ENCODE measurements at places on chromosomes 16 and 17.

- no peak for DNase-seq
Measured at GRCh38 chr16:17459903-17460521, 10.7 kb downstream of the XYLT1 start.

- peak; percentile 51 for DNase-seq
Measured at GRCh38 chr16:78122774-78123315, 23.4 kb downstream of the WWOX start.

GRCh38 chr16:5709889-5710288 lies 612.3 kb upstream of the EEF2KMT start:
- DNase-seq = peak; percentile 36

GRCh38 chr17:4531988-4532736 lies 23.0 kb downstream of the MYBBP1A start:
- DNase-seq = no peak

DNA sequence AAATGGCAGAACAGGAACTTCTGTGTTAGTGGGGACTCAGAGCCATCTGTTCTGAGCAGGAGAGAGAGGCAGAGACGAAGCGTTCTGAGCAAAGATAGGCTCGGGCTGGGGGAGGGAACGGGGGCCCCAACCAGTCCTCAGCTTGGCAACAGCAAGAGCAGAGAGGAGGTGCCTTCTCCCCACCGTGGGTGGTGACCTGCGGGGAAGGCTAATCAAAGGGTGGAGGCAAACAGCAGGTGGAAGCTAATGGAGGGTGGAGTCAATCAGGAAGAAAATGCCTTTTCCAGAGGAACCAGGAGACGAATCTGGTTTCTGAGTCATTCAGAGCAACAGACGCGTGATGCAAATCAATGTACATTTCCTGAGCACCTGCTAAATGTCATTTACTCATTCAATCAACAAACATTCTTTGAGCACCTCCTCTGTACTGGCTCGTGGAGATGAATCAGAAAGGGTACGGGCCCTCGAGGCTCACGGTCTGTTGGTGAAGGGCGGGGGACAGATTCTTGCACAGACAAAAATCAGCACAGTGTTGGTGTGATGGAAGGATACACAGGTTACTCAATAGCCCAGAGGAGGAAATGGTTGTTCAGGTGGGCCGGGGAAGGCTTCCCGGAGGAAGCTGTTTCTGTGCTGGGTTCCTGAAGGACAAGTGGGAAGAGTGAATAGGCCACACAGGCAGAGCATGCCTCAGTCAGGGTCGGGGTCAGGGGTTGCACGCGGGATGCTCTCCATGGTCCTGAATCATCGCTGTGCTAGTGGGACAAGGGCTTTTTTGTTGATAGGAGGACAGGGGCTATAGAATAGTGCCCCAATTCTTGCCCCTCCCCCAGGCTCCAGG lies 5.7 kb upstream of the SPNS2 start:
- DNase-seq = peak; percentile 48

- DNase-seq = no peak
Measured at GRCh38 chr17:77963441-77963840, 4.9 kb downstream of the TNRC6C start.

DNA sequence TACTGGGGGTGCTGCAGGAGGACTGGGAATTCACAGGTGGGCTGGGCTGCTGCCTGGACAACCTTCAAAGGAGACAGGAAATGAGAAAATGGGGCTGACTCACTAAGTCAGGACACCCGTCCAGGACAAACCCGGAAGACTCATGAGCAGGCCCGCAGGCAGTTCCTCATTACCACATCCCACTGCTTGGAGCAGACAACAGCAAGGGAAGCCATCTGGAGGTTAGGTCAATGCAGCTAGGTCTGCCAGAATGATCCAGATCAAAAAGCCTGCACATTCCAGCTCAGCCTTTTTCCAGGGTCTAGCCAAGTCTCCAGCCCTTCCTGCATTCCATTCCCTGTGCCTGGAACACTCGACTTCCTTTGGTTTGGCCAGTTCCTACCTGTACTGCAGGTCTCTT lies 536.5 kb upstream of the CDH11 start:
- no peak for DNase-seq

DNA sequence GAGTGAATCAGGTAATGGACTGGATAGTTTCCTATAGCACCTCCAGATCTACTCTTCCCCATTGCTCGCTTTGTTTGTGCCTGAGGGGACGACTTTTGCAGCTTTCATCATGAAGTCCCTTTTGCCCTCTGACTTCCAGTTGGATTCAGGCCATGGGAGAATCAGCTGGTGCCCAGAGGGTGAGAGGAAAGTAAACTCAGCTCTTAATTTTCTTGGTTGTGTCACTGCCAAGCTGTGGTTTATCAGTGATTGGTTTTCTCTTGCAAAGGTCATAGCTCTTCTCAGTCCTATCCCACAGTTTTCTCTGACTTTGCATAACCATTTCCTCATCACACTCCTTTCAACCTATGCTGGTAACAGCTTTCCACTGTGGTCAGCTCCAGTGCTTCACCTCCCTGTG lies 200.1 kb downstream of the KCNJ2 start:
- DNase-seq = no peak

- no peak for DNase-seq
Measured at GRCh38 chr17:19542247-19542646, 8.6 kb downstream of the SLC47A1 start.

GRCh38 chr17:65160516-65160915 lies 23.3 kb downstream of the RGS9 start:
- DNase-seq = no peak

DNA sequence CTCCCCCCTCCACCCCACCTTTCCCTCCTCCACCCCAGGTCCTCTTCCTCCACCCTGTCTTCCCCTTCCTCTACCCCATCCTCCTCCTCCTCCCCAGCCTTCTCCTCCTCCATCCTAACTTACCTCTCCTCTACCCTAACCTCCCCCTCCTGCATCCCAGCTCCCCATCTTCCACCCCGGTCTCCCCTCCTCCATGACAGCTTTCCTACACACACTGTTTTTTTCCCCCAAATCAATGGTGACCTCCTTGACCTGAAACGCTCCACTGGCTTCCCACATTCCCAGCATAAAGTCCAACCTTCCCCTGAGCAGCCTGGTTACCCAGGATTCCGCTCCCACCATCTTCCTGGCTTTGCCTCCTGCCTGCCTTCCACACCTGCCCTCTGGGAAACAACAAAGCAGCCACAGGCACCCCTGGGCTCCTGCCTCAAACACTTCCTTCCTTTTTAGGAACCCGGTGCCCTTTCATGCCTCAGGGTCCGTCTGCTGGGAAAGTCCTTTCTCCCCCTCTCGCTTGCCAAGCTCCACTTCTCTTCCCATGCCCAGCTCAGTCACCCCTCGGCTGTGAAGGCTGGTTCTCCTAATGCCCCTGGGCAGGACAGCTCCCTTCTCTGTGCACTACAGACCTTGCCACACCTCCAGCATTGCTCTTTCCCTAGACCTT lies 2.1 kb downstream of the RGS9 start:
- DNase-seq = no peak

DNA sequence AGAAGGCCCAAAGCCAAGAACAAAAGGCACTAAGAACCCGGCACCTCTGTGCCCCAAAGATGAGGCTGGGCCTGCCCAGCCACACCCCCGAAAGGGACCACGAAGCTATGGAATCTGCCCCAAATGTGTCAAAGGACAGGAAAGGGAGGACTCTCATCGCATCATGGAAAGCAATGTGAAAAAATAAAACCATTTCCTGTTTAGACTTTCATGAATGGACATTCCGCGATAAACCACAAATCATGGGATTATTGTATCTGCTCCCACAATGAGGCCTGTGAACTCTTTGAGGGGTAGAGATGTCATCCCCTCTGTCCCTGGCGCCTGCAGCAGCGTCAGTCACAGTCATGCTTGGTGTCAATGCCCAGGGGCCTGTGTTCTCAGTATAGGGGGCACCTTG lies 135.0 kb downstream of the COPRS start:
- no peak for DNase-seq

GRCh38 chr17:55822028-55822427 lies 71.2 kb downstream of the PCTP start:
- no peak for DNase-seq

DNA sequence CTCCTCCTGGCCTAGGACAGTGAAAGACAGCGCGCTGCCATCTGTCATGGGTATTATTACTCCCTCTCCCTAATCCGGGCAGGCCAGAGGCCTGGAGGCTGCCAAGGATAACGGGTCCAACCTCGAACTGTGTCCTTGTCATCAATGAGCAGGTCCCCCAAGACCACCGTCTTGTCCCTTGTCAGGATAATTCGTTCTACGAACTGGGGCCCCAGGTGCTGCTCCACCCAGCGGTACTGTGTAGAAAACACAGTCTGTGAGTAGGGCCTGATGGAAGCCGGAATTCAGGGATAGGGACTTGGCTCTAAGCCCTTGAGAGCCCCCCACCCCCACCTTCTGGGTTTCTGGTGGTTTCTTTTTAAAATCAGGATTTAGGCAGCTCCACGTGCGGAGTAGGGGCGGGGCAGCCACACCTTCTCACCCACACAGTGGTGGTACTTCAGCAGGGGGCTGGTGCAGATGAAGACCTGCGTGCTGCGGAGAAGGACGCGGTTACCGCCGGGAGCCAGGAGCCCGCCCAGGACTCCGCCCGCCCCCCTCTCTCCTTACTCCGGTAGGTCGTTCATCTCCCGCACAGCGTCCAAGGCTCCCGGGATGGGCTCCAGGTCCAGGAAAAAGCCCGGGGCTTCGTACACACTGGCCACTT lies 787 bp downstream of the NT5C start:
- no peak for DNase-seq

DNA sequence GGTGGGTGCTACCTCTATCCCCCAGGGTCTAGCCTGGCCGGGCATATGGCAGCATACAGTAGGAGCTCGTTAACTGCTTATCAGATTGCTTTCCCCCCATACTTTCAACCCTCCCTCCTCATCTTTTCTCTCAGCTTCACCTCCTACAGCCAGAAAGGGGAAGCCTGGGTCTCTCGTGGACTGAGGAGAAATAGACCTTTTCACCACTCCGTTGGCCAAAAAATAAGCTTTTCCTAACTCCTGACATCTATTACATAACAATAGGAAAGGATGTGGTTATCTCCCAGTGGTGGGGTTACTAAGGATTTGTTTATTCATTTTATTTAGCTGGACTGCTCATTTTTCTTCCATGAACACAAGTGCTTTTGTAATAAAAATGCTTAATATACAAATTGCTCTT lies 9.0 kb upstream of the CXCL16 start:
- DNase-seq = no peak

- no peak for DNase-seq
Measured at GRCh38 chr16:55214412-55214811, 109.6 kb upstream of the IRX6 start.

GRCh38 chr16:49019081-49019633 lies 262.5 kb downstream of the CBLN1 start:
- no peak for DNase-seq

- no peak for DNase-seq
Measured at GRCh38 chr16:53089434-53090285, 34.9 kb downstream of the CHD9 start.

- no peak for DNase-seq
Measured at GRCh38 chr17:39677542-39678339, 9.5 kb downstream of the PNMT start.

GRCh38 chr17:73119631-73120030 lies 27.1 kb upstream of the SLC39A11 start:
- DNase-seq = no peak

- no peak for DNase-seq
Measured at GRCh38 chr16:67270931-67271338, 8.4 kb upstream of the PLEKHG4 start.

DNA sequence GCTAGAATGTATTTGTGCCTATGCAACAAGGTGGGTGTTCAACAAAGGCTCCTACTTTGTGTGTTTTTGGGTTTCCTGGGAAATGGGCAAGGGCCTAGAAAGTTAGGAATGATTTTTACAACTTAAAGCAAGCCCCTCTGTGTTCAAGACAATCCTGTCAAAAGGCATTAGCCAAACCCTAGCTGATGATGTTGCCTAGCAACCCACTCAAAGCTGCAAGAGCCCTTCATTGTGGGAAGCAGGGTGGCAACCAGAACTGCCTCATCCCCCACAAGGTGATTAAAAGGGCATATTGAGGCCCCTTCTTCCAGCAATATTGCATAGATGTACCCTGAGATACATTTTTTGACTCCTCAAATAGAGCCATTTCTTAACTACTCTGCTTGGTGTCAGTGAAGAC lies 16.0 kb upstream of the RASL10B start:
- no peak for DNase-seq

DNA sequence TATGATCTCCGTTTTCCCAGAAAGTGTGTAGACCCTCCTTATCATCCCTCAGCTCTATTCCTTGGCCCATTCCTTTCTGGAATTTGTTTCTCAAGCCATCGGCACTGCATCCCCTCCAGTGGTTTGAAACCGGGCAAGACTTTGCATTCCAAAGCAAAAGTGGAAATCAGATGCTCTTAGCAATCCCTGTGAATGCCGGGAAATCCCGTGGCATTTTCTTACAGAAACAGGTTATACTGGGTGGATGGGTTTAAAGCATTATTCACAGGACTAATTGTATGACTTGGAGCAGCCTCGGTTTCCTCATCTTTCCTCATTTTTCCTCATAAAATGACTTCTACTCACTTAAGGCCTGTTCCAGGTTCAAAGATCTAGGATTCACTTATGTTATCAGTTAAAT lies 52.0 kb downstream of the MAP2K6 start:
- DNase-seq = no peak

DNA sequence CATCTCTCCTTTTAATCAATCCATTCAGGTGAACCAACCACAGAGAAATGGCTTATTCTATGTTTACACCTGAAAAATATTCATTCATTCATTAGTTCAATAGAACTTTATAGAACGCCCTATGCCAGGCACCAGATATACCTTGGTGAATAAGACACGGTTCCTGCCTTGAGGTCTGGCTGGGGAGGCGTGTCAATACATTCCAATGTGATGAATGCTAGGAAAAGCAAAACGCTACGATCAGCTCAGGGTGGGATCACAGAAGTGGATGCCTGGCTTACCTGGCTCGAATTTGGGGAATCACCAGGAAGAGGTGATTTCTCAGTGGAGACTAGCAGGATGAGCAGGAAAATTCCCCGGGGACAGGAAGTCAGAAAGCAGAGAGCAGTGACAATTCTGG lies 17.5 kb upstream of the WFIKKN2 start:
- DNase-seq = no peak

DNA sequence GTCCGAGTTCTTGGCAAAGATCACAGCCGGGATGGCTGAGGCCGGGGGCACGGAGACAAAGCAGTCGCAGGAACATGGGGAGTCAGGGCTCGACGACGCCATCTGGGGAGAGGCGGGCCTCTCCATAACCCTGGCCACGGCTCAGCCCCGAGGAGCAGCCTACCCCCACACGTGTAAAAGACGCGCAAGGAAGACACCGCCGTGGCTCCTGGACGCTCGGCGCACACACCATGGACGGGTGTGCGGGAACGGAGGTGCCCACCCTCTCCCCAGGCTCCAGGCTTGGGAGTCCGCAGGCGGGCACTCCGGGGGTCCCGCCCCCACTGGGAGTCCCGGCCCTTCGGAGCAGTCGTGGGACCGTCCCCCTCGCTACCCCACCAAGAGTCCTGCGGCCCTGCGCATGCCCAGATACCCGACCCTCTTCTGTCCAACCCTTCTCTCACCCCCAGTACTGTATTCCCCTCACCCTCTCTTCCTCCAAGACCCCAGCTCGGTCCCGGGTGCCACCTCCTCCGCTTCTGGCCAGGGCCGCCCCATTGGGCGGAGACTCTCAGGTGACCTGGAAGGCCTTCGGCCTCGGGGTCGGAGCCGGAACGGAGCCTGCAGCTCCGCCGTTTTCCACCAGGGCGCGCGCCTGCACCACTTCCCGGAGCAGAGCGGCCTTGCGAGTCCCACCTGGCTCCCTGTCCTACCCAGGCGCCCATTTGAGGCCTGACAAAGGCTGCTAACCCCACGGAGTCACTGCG lies at the start of gene SCRN2:
TSS of gene SCRN2 (minus strand) at position 532 of the 746 bp plus-strand sequence. CDS start at position 102, 430 bp downstream.
- peak; percentile 91 for DNase-seq
